Endodermal cell (in vitro differentiated cells): ENCODE measurements at places on chromosomes 6 and 20. TPM values are rescaled to one million over a fixed set of nuclear protein-coding genes. Genes with fewer than 3 reads are reported as not detected.

DNA sequence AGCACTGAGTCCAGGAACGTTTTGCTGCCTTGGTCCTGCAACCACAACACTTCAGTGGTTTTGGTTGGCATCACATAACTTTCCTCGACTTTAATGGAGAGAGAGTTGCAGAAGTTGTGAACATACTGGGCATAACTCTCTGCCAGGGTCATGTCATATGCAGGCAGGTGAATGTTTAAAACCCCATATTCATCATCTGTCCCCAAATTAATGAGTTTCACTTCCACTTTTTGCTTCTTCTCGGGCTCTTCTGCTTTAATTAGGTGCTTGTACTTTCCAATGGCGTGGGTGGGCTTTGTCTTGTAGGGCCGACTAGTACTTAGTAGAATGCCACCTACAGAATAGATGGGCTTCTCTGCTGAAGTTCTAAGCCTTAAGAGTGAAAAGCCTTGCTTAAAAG is 45.2 kb upstream of the TFAP2A start:
- DNase-seq = no peak

Gene SLC52A3
- 2.1 and 3.1 TPM in 2 replicates for total RNA-seq

- DNase-seq = peak; percentile 52
Observed at GRCh38 chr6:15763837-15764236, 101.0 kb upstream of the DTNBP1 start.

GRCh38 chr6:10481101-10481500 is 40.0 kb upstream of the GCNT2 start:
- no peak for DNase-seq

Gene TRIM38
- 4.0 and 4.4 TPM in 2 replicates for total RNA-seq

- no peak for DNase-seq
Observed at GRCh38 chr20:5044075-5044620, 42.8 kb upstream of the SLC23A2 start.
